ENCODE measurements at places on chromosomes 12 and 14. TPM values are rescaled to one million over a fixed set of nuclear protein-coding genes. Genes with fewer than 3 reads are reported as not detected.

DNA sequence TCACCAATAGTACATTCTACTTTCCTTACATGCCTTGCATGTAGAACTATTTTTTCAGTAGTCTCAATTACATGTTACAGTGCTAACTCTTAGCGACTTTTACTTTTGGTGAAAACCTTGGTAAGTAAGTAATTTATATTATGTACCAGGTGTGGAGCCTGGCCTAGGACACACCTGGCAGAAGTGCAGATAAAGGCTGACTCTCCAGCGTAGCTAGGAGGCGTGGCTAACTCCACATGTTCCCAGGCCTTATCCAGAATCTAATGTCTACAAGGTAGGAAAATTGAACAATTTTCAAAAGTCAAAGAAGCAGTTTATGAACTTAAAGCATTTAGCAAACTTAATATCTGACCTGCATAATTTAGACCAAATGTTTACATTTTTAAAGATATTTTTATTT is 157.4 kb downstream of the DHRS2 start:
- no peaks in the 10 kb centered on the region for H3K4me1 ChIP-seq
- peaks cover under 1% of the 10 kb centered on the region for H3K36me3 ChIP-seq
- H3K27me3 ChIP-seq = peaks cover 8% of the 10 kb centered on the region
- DNase-seq = no peak
- no peak overlapping the region for H3K4me3 ChIP-seq

- no peak overlapping the region for H3K4me3 ChIP-seq
- DNase-seq = no peak
- peaks cover 15% of the 10 kb centered on the region for H3K27me3 ChIP-seq
- H3K4me1 ChIP-seq = peaks cover 4% of the 10 kb centered on the region
Measured at GRCh38 chr12:10197879-10198278, 14.8 kb upstream of the GABARAPL1 start.

DNA sequence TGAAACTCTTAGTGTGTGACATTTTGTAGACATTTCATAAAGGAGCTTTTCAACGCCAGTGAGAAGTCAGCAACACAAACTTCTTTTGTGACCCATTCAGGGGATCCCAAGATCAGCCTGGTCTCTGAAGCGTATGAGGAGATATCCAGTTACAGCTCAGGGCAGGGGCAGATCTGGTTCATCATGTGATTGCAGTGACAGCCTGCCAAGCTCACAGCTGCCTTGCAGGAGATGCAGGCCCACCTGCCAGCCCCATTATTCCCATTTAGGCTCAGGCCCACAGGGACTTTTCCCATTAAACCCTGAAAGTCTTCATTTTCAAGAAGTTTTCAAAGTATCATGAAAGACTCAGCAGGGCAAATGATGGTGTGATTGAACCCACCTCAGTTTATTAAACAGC is 38.3 kb downstream of the SRGAP1 start:
- no peaks in the 10 kb centered on the region for H3K36me3 ChIP-seq
- DNase-seq = no peak
- H3K27me3 ChIP-seq = peaks cover 12% of the 10 kb centered on the region
- no peaks in the 10 kb centered on the region for H3K4me1 ChIP-seq

GRCh38 chr12:97109441-97109840 is 202.4 kb downstream of the NEDD1 start:
- H3K36me3 ChIP-seq = no peaks in the 10 kb centered on the region
- H3K4me3 ChIP-seq = no peak overlapping the region
- no peak overlapping the region for H3K27ac ChIP-seq

GRCh38 chr14:33709283-33709682 is 241.6 kb downstream of the EGLN3 start:
- no peak for DNase-seq
- no peak overlapping the region for H3K4me3 ChIP-seq
- peaks cover 3% of the 10 kb centered on the region for H3K27me3 ChIP-seq
- no peaks in the 10 kb centered on the region for H3K4me1 ChIP-seq
- no peak overlapping the region for H3K27ac ChIP-seq

- peaks cover 4% of the 10 kb centered on the region for H3K36me3 ChIP-seq
- no peak for DNase-seq
- H3K27me3 ChIP-seq = peaks cover 4% of the 10 kb centered on the region
- no peaks in the 10 kb centered on the region for H3K4me1 ChIP-seq
- H3K27ac ChIP-seq = no peak overlapping the region
Measured at GRCh38 chr12:32431025-32431424, 31.7 kb downstream of the FGD4 start.

DNA sequence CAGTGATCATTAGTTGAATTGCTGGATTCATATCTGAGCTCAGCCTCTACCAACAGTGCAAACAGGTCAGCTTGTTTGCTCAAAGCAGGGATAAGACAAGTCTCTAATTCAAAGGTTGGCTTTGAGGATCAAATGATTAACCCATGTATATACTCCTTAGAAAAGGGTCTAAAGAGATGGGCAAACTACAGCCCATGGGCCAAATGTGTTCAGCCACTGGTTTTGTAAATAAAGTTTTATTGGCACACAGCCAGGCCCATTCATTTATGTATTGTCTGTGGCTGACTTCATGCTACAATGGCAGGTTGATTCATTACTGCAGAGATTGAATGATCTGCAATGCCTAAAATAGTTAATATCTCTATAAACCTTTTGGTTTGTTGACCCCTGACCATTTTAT is 3.1 kb downstream of the SERPINA4 start:
- H3K4me1 ChIP-seq = no peaks in the 10 kb centered on the region
- DNase-seq = no peak
- H3K27ac ChIP-seq = no peak overlapping the region
- H3K4me3 ChIP-seq = no peak overlapping the region

- H3K27me3 ChIP-seq = peaks cover 6% of the 10 kb centered on the region
- H3K27ac ChIP-seq = peak overlapping the region; percentile 63
- DNase-seq = no peak
- H3K36me3 ChIP-seq = peaks cover 17% of the 10 kb centered on the region
- peaks cover 24% of the 10 kb centered on the region for H3K4me1 ChIP-seq
- peak overlapping the region; percentile 99 for H3K4me3 ChIP-seq
Measured at GRCh38 chr14:65103150-65103760, 938 bp upstream of the MAX start.

DNA sequence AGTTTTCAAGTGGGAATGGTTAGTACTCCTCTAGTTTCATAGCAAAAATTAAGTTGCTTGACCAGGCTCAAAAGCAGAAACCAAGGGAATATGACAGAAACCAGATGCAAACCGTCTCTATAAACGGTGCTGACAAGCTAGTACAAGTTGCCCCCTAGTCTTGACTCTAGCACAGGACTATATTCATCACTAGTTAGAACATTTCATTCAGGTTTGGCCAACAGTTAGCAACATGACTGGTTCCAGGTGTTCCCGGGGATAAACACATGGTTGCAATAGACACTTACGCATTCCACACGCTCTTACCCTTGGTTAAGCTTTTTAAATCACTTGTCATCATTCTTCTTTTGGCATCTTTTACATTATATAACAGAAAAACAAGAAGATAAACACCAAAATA is 103.6 kb downstream of the SCFD1 start:
- no peak overlapping the region for H3K4me3 ChIP-seq
- no peak overlapping the region for H3K27ac ChIP-seq
- H3K36me3 ChIP-seq = peaks cover 72% of the 10 kb centered on the region

- H3K27ac ChIP-seq = no peak overlapping the region
- H3K4me1 ChIP-seq = peaks cover 12% of the 10 kb centered on the region
- no peak for DNase-seq
Measured at GRCh38 chr14:92783813-92784431, 10.2 kb upstream of the GOLGA5 start.

- H3K4me3 ChIP-seq = no peak overlapping the region
- DNase-seq = no peak
- no peaks in the 10 kb centered on the region for H3K36me3 ChIP-seq
- no peaks in the 10 kb centered on the region for H3K27me3 ChIP-seq
Measured at GRCh38 chr14:67457782-67458181, 30.7 kb downstream of the TMEM229B start.

DNA sequence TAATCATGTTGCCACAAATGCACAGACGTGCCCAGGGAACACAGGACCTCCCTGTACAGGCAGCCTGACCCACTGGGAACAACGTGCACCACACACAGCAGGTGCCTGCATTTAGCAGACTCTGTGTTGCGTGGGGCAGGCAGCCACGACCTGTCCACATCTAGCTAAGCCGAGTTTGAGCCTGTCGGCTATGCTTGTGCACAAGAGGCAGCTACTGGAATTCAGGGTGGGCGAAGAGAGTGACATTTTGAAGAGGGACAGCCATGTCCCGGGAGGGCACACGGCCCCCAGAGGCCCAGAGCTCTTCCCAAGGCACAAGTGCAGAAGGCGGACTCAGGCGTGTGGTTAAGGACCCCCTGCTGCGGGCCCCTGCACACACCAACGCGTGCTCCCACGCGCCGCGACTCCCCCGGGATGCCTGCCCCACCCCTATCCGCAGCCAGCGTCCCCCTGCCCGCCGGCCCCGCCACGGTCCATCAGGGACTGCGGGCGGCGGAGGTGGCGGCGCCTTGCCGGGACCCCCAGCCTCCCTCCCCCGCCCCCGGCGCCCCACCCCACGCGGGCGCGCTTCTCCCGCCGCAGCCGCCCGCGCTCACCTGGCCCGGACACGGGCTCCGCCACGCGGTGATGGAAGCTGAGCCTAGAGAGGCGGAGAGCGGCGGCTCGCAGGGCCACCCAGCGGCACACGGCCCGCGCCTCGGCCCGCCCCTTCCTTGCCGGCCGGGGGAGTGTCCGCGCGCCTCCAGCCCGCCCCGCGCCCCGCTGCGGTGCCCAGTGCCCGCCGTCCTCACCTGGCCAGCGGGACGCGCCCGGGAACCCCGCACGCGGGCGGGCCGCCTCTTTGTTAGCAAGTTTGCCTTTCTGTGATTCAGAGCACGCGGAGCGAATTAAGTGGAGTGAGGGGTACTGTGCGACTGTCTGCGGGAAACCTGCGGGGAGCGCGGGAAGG is 125.3 kb upstream of the PRMT8 start:
- H3K27ac ChIP-seq = no peak overlapping the region
- DNase-seq = no peak
- H3K4me3 ChIP-seq = no peak overlapping the region
- H3K36me3 ChIP-seq = no peaks in the 10 kb centered on the region
- peaks cover 2% of the 10 kb centered on the region for H3K4me1 ChIP-seq
- H3K27me3 ChIP-seq = peaks cover 25% of the 10 kb centered on the region

DNA sequence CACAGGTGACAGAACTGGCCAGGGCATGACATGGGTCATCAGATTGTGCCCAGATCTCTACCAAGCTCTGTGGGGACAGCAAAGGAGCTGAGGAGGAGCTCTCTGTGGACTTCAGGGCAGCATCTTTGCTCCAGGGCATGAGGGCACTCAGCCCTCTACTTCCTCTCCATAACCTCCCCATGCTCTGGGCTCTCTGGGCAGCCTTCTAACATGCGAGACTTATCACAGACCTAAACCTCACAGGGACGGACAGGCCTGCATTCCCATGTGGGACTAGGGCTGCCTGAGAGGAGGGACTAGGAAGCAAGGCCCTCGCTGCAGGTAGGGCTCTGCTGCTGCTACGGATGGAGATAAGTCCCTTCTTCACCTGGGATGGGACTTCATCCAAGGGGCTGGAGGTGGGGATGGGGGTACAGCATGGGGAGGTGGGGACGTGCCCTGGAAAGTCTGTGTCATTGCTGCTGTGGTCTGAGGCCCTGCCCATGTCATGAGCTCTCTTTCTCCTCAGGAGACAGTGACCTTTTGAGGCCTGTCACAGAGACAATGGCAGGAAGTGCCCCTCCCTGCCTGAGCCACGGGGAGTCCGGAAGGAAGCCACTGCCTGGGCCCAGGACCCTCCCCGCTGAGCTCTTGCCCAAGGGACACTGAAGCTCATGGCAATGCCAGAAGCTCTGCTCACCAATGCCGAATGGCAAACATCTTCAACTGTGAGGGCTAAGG is 44.1 kb downstream of the PITPNM2 start:
- H3K4me1 ChIP-seq = peaks cover 61% of the 10 kb centered on the region
- H3K27ac ChIP-seq = peak overlapping the region; percentile 95
- peak; percentile 78 for DNase-seq

DNA sequence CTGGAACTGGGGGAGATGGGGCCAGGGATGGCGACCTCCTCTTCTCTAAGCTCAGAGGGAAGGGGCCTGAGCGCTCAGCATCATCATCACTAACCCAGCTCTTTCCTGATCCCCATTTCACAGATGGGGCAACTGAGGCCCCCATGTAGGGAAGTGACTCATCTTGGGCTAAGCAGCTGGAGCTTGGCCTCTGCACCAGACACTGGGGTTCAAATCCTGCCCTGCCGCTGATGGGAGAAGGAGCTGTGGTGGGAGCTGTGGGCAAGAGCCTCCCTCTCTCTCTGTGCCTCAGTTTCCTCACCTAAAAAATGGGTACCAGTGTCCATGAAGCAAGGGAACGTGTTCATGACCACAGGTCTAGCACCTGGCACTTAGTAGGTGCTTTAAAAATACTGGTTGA is 2.6 kb upstream of the TRPV4 start:
- no peaks in the 10 kb centered on the region for H3K36me3 ChIP-seq
- no peak overlapping the region for H3K27ac ChIP-seq
- peaks cover 25% of the 10 kb centered on the region for H3K27me3 ChIP-seq
- H3K4me1 ChIP-seq = peaks cover 1% of the 10 kb centered on the region

DNA sequence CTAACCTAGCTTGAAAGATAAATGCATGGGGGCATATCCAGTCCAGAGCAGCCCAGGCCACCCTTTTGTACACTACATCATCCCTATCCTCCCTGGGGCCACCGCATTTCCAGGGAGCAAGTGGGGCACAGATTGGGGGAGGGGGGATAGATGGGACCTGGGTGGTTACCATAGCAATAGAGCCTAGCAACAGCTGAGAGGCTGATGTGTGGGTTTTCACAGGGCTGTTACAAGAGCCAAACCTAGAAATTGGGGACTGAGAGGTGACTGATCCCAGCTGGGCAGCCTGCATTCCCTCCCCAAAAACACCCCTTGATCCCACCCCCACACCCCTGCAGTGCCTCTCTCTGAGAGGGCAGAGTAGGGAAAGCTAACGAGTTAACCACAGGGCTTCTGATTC is 3.7 kb upstream of the ZNF384 start:
- H3K36me3 ChIP-seq = peaks cover 3% of the 10 kb centered on the region
- H3K27ac ChIP-seq = no peak overlapping the region
- H3K4me1 ChIP-seq = peaks cover 13% of the 10 kb centered on the region
- no peak overlapping the region for H3K4me3 ChIP-seq
- H3K27me3 ChIP-seq = no peaks in the 10 kb centered on the region

- DNase-seq = no peak
- H3K27ac ChIP-seq = no peak overlapping the region
- no peaks in the 10 kb centered on the region for H3K36me3 ChIP-seq
Measured at GRCh38 chr14:90714811-90715210, 101.4 kb downstream of the TTC7B start.

- H3K36me3 ChIP-seq = no peaks in the 10 kb centered on the region
- no peak overlapping the region for H3K27ac ChIP-seq
- no peak for DNase-seq
- H3K4me3 ChIP-seq = no peak overlapping the region
Measured at GRCh38 chr12:29750131-29750927, 33.4 kb downstream of the TMTC1 start.

DNA sequence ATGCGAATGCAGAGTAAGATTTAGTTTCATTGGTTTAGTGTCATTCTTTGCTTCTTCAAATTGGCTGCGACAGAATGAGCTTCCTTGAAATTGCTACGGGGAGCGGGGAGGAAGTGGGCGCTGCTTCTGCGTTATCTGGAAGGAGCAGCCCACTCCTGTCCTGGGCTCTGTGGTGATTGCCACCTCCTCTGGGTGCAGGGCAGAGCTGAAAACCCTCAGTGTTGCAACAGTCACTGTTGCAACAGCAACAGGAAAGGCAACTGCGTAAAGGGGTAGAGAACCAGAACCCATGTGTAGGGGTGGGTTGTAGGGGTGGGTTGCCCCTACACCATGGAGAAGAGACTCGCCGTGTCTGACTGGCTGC is 57.7 kb downstream of the MAX start:
- H3K27me3 ChIP-seq = no peaks in the 10 kb centered on the region
- no peak for DNase-seq
- H3K4me3 ChIP-seq = no peak overlapping the region
- peaks cover 4% of the 10 kb centered on the region for H3K4me1 ChIP-seq

Gene XRCC3
- 57.8 TPM for total RNA-seq

Gene TOMM20L
- not detected for total RNA-seq

Gene KLRC4
- total RNA-seq = 2.4 TPM

Gene KLHL33
- total RNA-seq = 0.50 TPM

Gene C12orf76
- total RNA-seq = 6.6 TPM

All from activated naive CD8-positive, alpha-beta T cell treated with anti-CD3 and anti-CD28 coated beads for 36 hours (primary cell).